ENCODE measurements at places on chromosomes 1 and 21.

- DNase-seq = no peak
These were observed 17.2 kb downstream of the NFYC start for GRCh38 chr1:40708750-40709099.

- no peak for DNase-seq
These were observed 110.5 kb upstream of the CDC42BPA start for GRCh38 chr1:227428803-227429202.

DNA sequence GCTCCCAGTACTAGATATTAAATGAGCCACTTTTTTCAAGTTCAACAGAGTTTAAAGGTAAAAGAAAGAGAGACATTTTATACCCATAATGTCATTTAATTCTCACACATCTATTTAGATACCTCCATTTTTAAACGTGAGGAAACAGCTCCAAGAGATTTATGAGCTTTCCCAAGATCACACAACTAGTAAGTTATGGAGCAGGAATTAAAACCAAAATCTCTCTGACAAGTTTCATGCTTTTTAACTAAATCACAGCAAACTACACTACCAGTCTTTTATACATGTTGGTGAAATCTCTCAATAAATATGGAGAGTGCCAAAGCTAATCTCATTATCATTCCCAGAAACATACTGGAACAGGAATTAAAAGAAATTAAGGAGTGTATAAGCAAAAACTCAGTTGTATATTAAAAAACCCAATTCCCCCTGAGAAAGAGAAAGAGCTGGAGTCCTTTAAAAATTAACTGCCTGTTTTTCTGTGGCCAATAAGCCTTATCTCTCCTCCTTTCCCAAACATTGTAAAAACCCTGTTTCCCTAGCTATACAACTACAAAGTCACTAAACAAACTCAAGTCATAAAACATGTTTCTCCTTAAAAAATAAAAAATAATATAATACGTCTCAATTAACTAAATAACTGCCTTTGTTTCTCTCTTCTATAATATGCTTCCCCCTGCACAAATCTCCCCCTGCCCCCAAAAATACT lies 26.7 kb upstream of the THEM4 start:
- no peak for DNase-seq

DNA sequence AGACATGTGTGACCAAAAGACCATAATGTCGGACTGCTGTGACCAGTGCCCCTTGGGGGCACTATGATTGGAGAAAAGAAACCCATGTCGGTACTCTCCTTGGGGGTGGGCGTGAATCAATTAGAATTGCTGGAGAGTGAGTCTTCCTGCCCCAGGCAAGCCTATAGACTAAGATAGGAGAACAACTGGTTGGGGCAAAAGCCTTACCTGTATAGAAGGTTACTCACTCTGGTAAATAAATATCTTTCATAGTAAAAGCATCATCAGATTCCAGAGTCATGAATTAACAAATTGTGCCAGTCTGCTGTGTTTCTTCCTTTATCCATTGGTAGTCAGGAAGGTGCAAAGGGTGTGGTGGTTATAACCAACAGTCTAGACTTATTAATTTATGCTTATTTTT lies 2.9 kb upstream of the PTGFRN start:
- no peak for DNase-seq

DNA sequence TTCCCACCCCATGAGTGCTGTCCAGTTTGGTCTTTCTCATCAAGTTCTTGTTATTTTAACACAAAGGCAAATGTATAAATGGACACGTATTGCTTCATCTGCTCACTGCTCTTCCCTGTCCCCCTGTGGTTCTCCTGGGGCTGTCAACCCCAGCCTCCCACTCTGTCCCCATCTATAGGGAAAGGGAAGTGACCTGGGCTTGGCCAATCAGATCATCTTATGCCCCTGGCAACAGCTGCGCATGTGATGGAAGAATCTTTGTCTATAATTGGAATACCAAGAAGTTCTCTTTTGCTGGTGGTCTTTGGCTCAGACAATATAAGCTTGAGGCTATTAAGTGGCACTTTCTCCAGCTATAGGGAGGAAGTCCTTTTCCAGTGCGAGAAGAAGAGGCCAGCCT lies 4.7 kb upstream of the CCSAP start:
- DNase-seq = no peak

DNA sequence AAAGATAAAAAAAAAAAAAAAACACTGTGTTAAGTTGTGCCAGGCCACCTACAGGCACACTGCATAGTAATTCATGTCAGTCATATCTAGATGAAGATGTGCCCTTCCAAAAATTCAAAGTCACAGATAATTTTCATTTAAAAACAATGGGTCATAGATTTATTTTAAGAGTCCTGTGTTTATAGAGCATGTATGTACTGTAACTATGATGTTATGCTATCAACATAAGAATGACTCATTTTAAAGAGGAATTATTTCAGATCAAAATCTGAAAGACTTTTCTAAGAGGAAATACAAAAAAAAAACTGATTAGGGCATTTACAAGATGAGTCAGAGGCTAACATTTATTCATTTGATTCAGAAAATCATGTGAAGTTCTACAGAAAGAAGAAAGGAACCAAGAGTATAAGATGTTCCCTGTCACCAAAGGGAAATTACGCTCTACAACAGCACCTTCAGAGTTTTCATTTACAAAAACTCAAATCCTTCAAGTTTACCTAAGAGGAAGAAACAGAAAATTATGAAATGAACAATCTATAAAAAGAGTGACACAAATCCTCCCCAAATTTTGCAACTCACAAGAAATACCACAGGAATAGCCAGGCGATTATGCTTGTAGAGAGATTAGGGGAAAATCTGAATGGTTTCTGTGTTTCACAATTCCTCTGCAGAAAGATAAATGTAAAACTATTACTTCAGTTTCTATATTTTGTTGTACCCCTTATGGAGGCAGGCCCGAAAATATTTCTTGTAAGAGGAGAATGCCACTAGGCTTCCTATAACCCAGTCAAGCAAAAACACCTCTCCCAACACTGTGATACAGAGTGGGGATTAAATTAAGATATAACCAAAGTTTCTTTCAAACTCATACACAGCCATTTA lies 13.8 kb downstream of the TP53BP2 start:
- no peak for DNase-seq

DNA sequence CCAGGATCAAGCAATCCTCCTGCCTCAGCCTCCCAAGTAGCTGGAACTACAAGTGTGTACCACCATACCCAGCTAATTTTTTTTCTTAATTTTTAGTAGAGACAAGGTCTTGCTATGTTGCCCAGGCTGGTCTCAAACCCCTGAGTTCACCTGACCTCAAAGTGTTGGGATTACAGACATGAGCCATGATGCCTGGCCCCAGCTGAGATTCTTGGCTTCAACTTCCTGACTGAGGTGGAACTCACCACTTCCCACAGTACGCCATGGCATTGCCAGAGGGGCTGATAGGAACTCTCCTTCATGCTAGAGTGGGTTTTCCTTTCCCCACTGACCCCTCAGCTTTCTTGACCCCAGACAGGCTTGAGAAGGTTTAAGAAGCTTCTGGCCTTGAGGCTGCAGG lies 251.0 kb upstream of the CSF3R start:
- DNase-seq = no peak

GRCh38 chr1:101278238-101278637 lies 41.4 kb downstream of the S1PR1 start:
- no peak for DNase-seq

DNA sequence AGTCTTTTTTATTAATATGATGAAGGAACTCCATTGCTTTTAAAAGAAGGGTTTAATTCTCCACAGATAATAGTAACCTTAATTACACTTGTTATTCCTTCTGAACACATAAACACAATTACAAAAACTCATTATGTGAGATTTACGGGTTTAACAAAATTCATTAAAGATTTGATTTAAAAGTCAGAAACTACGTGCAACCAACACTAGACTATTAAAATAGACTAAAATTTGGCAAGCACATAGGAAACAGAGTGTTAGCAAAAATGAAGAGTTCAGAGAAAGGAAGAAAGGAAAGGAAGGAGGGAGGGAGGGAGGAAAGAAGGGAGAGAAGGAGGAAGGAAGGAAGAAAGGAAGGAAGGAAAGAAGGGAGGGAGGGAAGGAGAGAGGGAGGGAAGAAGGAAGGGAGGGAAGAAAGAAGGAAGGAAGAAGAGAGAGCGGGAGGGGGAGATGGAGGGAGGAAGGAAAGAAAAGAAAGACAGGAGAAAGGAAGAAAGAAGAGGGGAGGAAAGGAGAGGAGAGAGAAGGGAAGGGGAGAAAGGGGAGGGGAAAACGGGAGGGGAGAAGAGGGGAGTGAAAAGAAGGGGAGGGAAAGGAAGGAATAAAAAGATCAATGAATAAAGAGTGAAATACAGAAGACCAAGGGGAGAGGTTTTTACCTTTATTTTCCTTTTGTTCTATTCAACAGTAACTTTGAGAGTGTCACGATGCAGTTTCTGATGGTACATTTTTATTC lies 123.4 kb upstream of the LYPLAL1 start:
- no peak for DNase-seq

- DNase-seq = no peak
These were observed 7.3 kb downstream of the EDEM3 start for GRCh38 chr1:184747089-184747955.

DNA sequence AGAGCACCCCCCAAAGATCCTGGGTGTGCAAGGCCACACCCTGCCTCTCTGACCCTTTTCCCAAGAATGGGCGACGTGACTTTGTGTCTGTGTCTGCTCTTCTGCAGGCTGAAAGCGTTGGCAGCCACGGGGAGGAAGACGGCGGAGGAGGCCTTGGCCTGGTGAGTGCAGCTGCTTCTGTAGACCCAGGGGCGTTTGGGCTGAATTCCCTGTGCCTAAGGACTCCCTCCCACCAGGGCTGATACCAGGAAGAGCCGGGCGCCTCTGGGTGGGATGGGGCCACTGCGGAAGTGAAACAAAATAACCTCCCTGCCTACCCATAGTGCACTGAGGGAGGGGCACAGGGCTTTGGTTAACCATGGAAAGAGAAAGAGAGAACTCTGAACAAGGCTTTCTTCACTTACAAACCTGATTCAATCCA lies 2.5 kb downstream of the UBASH3A start:
- DNase-seq = peak; percentile 64

- DNase-seq = no peak
These were observed 71.9 kb downstream of the CASZ1 start for GRCh38 chr1:10724511-10724910.

GRCh38 chr21:27812279-27812678 lies 845.4 kb upstream of the ADAMTS5 start:
- no peak for DNase-seq

- no peak for DNase-seq
These were observed 61.4 kb downstream of the CD247 start for GRCh38 chr1:167456926-167457325.

DNA sequence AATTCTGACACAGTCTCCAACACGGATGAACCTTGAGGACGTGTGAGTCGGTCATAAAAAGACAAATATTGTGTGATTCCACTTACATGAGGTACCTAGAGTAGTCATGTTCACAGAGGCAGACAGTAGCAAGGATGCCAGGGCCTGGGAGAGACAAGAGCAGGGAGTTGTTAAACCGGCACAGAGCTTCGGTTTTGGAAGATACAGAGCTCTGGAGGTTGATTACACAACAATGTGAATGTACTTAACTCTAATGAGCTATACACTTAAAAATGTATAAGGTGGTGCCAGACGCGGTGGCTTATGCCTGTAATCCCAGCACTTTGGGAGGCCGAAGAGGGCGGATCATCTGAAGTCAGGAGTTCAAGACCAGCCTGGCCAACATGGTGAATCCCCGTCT lies 37.8 kb upstream of the NEK2 start:
- DNase-seq = no peak

DNA sequence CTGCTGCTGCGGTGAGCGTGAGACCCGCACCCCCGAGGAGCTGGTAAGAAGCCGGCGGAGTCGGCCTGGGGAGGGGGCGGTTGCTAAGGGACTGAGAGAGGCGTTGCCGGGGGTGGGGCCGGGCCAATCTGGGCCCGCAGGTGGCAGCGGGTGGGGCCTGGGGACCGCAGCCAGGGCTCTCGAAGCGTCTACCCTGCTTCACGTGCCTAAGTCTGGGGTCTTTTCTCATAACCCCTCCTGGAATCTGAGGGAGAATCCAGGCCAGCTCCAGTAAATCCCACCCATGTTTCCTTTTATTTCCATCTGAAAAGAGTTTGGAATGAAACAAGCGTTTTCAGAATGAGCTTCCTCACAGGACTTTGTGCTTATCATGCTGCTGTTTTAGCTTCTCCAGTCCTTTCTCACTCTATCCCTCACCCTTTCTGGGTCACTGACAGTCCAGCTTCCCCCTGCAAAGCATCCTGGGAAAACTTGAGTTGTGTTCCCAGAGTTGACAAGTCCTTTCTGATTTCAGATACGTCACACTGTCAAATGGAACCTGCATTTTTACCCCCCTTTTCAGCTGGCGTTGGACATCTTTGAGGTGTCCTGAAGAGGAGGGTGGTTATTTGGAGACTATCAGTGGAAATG lies 431 bp downstream of the CLCN6 start:
- no peak for DNase-seq

DNA sequence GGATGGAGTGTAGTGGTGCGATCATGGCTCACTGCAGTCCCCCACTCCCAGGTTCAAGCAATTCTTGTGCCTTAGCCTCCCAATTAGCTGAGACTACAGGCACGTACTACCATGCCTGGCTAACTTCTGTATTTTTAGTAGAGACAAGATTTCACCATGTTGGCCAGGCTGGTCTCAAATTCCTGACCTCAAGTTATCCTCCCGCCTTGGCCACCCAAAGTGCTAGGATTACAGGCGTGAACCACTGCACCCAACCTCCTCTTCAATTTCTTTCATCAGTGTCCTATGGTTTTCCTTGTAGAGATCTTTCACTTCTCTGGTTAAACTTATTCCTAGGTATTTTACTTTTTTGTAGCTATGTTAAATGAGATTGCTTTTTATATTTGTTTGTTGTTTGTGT lies 10.7 kb upstream of the MAST2 start:
- no peak for DNase-seq

DNA sequence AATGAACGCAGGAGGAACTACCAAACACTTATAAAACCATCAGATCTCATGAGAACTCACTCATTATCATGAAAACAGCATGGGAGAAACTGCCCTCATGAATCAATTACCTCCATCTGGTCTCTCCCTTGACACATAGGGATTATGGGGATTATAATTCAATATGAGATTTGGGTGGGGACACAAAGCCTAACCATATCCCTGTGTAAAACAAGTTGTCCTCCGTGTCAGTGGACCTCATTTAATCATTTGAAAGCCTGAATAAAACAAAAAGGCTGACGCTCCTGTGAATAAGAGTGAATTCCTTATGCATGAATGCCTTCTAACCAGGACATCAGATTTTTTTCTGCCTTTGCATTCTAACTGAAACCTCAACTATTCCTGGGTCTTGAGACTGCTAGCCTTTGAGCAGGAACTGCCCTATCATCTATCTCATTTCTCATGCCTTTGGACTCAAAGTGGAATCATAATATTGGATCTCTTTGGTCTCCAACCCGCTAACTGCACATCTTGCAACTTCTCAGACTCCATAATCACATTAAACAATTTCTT lies 648.8 kb downstream of the ADGRL2 start:
- DNase-seq = no peak

GRCh38 chr1:41455479-41456332 lies 28.8 kb downstream of the EDN2 start:
- no peak for DNase-seq

GRCh38 chr1:10399444-10399941 lies 629 bp downstream of the PGD start:
- DNase-seq = no peak

- no peak for DNase-seq
These were observed 46.0 kb upstream of the WARS2 start for GRCh38 chr1:119186471-119186870.

- no peak for DNase-seq
These were observed 15.4 kb downstream of the RABGAP1L start for GRCh38 chr1:174174461-174175329.

GRCh38 chr1:201649761-201650622 lies 111.1 kb downstream of the NAV1 start:
- DNase-seq = no peak
